Immature natural killer cell (primary cell): ENCODE measurements at places on chromosomes 1 and 21. TPM values are rescaled to one million over a fixed set of nuclear protein-coding genes. Genes with fewer than 3 reads are reported as not detected.
A peak's percentile ranks its signal among the peaks of the same experiment; 100 is the strongest.

DNA sequence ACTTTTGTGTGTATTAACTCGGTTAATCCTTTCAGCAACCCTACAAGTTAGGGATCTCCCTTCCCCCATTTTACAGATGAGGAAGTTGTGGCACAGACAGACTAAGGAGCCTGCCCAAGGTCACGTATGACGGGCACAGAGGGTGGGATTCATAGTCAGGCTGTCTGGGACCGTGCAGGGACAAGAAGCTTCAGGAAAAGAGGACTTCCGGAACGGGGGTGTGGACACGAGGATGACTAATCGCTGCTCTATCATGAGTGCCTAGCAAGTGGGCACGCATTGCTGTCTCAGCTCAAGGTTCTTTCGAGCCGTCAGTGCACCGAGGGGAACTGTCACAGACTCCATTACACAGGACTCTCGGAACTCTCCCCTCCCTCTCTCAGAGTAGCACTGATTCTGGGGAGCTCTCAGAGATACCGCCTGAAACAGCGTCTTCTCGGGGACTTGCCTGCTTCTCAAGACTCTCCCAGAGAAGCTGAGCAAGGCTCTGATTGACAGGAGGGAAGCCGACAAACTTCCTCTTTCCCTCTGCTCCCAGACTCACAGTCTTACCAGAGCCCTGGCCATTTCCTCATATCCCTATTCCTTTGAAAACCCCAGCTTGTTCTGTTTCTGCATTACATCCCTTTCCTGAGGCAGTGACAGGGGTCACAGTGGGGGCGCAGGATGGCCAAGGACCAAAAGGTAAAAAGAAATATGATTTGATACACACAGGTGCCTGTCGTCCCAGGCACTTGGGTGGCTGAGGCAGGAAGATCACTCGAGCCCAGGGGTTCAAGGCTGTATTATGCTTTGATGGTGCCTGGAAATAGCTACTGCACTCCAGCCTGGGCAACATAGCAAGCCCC lies 14.4 kb downstream of the FHAD1 start:
- no peak for DNase-seq

DNA sequence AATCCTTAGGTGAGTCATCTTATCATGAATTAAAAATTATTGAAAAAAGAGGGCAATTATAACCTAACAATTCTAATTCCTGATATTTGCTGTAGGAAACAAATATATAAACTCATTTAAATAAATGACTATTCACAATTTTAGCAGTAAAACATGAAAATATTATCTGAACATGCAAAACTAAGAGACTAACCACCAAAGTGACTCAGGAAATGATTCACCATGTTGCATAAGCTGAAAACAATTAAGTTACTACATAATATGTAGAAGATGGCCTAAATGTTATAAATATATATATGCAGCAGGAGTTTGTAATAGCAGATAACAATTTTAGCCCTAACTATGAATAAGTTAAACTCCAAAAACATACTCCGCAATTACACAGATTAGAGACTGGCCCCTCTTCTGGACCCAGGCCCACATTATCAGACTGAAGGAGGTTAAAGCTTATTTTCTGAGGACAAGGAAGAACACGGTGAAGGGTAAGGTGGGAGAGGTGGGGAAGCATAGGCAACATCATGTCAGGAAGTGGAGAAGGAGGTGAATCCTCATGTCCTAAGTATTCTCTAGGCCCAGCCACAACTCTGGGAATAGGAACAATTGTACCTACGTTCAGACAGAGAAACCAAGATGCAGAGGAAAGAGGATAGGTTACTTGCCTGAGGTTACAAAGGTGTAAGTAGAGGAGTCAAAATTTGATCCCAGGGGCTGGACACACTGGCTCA lies 15.6 kb upstream of the AIM2 start:
- DNase-seq = no peak

OR2G6 gene
- not detected for polyA plus RNA-seq

GRCh38 chr21:44011579-44012473 lies at the start of gene TRAPPC10:
Gene TRAPPC10 (plus strand): TSS chr21:44012309. CDS start chr21:44012494, 185 bp downstream.
- peak; percentile 89 for DNase-seq

GRCh38 chr1:24899581-24900485 lies 30.2 kb downstream of the RUNX3 start:
- peak; percentile 43 for DNase-seq

SIM2 gene
- not detected for polyA plus RNA-seq

GRCh38 chr1:111556325-111557037 lies 53.0 kb upstream of the ADORA3 start:
- no peak for DNase-seq

LCE2B gene
- polyA plus RNA-seq = not detected

GRCh38 chr1:227351443-227351842 lies 33.2 kb upstream of the CDC42BPA start:
- no peak for DNase-seq

DNA sequence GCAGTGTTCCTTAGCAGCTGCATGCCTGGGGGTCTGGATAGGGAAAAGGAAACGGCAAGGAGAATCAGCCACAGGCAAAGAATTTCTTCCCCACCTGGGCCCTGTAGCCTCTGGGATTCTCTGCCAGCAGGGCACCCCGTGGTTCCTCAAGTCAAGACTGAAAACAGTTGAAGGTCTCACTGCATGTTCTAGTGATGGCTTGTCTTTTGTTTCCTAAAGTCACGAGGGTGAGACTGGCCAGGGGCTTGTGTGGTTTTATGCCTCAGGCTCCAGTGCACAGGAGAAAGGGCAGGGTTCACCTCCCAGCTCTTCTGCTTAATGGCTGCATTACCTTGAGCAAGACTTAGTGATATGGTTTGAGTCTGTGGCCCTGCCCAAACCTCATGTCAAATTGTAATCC lies 53.2 kb upstream of the B3GALT5 start:
- no peak for DNase-seq

DNA sequence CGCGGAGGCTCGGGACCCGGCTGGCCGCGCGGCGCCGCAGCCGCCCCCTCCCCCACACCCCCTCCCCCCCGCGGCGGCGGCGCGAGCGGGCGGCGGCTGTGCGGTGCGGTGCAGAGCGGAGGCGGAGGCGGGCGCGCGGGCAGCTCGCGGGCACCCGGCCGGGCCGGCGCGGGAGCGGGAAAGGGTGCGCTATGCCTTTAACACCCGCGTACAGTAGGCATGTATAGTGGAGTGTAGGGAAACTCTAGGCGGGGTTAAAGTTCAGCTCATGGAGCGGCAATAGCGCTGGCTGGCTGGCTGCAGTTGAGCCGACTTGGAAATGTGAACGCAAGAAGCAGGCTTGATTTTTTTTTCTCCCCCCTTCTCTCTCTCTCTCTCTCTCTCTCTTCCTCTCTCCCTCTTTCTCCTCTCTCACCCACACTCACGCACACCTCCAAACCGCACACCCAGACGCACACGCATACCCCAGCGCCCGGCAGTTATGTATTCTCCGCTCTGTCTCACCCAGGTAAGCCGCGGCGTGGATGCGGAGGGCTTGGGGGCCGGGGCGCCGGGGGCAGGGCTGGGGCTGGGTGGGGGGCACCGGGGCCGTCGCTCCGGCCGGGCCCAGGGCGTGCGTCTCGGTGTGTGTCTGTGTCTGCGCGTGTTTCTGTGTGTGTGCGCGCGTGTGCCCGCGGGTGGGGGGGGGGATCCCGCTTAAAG lies at the start of gene NFIA:
TSS of gene NFIA (plus strand) at position 251 of the 702 bp plus-strand sequence.
- peak; percentile 33 for DNase-seq

SLC44A5 gene
- 0.88 TPM for polyA plus RNA-seq

B3GALT2 gene
- polyA plus RNA-seq = not detected

DNA sequence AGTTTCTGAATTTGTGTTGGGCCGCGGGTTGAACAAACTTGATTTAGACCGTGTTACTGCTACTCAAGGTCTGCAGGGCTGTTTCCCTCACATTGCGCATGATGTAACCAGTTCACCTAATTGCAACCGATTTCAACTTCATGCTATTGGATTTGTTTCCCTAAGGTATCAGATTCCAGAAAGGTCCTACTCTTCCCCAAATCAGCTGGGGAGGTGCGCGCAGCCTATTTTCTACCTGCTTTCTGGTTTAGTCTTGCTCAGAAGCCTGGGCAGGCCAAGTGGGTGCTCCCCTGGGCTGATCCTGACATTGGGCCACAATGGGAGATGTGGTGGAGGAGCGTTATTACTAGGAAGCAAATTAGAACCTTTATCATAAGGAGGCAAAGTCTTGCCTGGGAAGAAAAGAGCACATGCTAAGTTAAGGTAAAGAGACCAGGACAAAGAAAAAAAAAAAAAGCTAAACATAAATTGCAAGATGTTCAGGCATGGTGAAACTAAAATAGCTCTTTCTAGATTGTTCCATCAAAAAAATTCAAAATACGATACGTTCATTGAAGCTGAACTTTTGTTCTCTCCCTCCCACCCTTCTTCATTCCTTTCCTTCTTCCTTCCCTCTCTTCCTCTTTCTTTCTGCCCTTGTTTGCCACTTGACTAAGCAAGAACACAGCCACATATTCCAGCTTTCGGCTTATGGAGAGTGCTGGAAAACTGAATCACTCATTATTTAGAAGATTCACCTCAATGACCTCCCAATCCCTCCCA lies 28.8 kb upstream of the TARBP1 start:
- no peak for DNase-seq

DNA sequence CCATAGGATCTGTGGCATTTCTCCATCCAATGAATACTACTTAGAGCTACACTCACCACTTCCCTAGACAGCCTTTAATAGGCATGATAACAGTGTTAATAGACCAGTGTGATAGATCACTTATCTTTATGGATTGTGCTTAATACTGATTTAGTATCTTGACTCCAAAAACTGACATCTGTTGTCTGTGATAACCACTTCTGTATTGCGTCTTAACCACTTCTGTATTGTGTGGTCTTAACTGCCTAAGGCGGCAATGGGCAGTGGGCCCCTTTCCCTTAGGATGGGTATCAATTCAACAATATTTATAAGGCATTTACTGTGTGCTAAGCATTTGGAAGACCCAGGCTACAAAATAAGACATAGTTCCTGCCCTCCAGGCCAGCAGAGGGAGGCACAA lies 32.0 kb upstream of the RCAN3 start:
- no peak for DNase-seq

GRCh38 chr1:66873111-66873510 lies 51.5 kb downstream of the DNAI4 start:
- no peak for DNase-seq

EFNA1 gene
- 0.64 TPM for polyA plus RNA-seq

- DNase-seq = no peak
These were observed 39.2 kb downstream of the CDK18 start for GRCh38 chr1:205543351-205544301.

- DNase-seq = no peak
These were observed 597.1 kb downstream of the KIF26B start for GRCh38 chr1:245751726-245752470.

- no peak for DNase-seq
These were observed 4.9 kb downstream of the NIPAL3 start for GRCh38 chr1:24420547-24420946.

GRCh38 chr21:16420031-16420724 lies 690.4 kb downstream of the USP25 start:
- no peak for DNase-seq

GRCh38 chr1:86460998-86461397 lies 7.7 kb upstream of the CLCA1 start:
- DNase-seq = no peak

RGL1 gene
- polyA plus RNA-seq = 0.20 TPM

NID1 gene
- not detected for polyA plus RNA-seq

GRCh38 chr1:232880354-232880753 lies 70.1 kb upstream of the NTPCR start:
- DNase-seq = no peak

DNA sequence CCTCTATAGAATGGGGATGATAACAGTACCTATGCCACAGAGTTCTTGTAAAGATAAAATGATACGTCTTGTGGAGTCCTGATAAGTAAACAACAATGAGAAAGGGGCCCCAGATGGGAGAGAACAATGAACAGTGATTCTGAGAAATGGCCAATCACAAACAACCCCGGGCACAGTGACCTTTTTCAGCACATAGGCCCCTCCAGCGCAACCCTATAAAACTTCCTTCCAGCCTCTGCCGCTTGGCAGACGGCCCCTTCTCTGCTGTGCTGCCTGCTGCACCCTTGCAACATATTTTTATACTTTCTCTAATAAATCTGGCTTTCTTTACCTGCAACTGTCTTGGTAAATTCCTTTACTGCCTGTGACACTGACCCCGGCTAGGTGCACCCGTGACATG lies 8.9 kb downstream of the RCAN1 start:
- no peak for DNase-seq

DNA sequence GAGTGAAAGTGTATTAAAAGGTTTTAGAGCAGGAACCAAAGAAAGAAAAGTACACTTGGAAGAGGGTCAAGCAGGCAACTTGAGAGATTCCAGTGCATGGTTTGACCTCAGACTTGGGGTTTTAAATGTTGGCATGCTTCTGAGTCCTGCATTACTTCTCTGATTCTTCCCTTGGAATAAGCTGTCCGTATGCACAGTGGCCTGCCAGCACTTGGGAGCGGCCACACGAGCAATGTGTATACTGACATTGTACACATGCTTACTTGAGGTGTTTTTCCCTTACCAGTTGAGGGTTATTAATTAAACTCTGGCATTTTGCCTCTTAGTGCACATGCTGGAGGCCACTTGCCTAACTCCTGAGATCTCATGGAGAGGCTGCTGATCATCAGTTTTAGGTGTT lies 786.6 kb upstream of the RGS18 start:
- DNase-seq = no peak
